ENCODE measurements at places on chromosomes 3 and 15.

DNA sequence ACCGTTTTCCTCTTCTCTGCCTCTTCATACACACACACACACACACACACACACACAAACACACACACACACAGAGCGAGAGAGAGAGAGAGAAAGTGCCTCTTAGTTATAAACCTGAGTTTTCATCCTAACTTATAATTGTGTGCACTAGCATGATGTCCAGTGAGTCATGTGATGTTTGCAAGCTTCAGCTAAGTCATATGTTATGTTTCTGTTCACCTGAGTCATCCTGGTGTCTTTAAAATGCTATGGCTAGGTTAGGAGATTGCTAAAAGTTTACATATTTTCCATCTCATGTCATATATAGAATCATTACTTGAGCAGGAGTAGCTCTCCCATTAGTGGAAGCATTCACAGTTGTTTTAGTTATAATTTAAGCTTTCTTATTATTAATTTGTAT, 155.8 kb downstream of the EPHA6 start:
- DNase-seq = no peak

DNA sequence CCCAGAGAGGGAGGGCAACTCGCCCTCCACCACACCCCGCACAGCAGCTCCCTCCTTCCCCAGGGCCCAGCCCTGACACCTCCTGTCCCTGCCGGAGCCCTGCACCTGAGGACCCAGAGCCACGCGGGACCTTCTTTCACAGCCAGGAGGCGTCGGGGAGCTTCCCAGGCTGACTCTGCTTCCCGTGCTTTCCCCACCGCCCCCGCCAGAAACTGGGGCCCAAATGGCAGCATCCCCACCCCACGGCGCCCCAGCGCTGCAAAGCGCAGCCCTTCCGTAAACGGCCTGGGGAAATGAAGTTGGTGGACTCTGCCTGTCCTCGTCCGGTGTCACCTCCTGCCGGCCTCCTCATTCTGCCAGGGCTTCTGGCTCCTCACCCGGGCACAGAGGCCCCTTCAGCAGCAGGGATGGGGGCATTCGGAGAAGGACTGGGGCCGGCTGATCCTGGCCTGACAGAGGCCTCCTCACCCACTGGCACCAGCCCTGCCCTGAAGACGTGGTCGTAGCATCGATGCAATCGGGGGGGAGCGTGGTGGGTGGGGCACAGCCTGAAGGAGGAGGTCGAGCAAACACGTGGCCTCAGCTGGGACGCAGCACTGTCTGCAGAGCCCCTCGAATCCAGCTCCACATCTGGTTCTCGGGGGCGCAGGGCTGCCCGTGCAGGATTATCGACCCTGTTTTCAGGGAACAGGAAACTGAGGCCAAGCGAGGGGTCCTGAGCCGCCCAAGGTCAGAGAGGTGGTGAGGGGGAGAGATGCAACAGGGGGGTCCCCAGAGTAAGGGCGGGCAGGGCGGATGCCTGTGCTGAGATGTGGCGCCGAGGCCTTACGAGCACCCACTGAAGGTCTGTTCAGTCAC, 235.4 kb downstream of the XXYLT1 start:
- DNase-seq = no peak

- no peak for DNase-seq
Observed at GRCh38 chr3:148727231-148727630, 29.5 kb downstream of the AGTR1 start.

GRCh38 chr3:118977118-118977517, 57.5 kb downstream of the IGSF11 start:
- no peak for DNase-seq

- DNase-seq = no peak
Observed at GRCh38 chr15:58854593-58854992, 78.9 kb downstream of the SLTM start.

DNA sequence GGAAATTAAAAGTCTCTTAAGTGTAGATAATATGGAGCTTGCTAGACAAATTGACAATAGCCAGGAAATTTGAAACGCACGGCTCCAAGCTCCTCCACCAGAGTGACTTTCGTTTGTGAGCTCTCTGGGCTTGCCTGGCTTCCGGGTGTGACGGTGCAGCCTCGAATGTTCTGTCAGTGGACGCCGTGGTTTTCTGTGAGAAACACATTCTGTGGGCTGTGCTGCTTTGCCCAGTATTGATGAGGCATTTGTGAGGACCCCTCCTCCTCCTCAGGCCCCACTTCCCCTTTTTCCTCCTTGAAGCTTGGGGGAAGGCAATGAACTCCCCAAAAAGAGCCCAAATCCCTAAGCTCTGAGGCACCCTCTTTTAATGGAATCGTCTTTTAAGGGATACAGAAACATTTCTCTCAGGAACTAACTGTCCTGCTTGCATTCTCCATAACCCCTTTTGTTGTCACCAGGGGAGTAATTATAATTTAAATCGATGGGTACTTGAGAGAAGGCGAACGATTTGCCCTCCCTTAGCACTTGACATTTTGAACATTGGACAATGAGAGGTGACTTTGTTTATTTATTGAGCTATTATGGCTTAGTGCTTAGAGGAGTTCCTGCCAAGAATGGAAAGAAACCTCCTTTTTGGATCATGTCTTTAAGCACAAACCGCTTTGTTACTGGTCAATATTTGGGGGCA, 40.8 kb downstream of the POLR2M start:
- no peak for DNase-seq

All from stimulated activated CD4-positive, alpha-beta T cell treated with anti-CD3 and anti-CD28 coated beads, Interleukin-4, amount 100 ng/mL, for 4 hours (primary cell).